ENCODE measurements at places on chromosomes 2 and 18.

DNA sequence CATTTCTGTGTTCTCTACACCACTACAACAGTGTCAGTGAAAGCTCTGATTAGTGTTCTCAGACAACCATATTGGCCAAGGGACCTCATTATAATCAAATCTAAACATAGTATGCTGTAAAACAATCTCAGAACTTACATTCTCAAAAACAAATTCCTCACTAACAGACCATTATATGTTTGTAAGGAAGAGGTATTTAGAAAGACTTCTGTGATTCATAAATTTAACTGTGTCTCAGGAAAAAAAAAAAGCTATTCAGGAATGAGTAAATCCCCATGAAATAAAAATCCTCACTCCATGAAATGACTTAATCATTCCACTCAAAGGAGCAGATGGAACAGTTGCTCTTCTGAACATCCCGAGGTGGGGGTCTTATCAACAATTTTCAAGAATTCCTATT is 413.0 kb downstream of the CDH2 start:
- no peak for DNase-seq

GRCh38 chr2:22893761-22894517 is 491.0 kb upstream of the KLHL29 start:
- DNase-seq, result no peak

DNA sequence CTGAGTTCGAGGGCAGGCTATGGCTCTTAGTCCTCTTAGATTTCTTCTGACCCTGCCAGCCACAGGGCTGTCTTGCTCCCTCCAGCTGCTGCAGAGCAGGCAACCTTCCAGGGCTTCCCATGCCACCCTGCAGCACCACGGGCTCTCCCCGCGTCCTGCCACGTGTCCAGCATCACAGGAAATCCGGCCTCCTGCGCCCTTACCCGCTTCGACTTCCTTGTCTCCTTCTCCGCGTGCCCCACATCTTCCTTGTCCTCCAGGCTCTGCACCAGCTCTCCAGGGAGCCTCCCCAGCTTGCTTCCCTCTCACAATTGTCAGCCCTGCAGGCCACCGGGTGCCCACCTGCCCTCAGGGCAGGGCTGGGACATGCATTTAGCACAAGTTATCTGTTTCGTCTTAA is 253.5 kb downstream of the DCDC2C start:
- no peak for DNase-seq

DNA sequence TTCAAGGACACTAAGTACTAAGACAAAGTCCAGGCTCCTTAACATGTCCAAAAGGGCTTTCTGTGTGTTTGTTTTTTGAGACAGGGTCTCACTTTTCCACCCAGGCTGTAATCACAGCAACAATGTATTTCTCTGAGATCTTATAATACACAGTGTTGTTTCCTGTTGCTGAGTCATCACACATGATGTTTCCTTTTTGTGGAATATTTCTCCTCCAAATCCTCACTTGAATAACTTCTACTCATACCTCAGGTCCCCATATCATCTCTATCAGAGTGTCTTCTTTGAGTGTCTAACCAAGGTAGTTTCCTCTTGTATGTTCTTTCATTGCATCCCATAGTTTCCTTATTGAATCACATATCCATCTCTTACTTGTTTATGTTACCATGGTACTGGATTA is 632.0 kb upstream of the PIK3C3 start:
- DNase-seq, result no peak

DNA sequence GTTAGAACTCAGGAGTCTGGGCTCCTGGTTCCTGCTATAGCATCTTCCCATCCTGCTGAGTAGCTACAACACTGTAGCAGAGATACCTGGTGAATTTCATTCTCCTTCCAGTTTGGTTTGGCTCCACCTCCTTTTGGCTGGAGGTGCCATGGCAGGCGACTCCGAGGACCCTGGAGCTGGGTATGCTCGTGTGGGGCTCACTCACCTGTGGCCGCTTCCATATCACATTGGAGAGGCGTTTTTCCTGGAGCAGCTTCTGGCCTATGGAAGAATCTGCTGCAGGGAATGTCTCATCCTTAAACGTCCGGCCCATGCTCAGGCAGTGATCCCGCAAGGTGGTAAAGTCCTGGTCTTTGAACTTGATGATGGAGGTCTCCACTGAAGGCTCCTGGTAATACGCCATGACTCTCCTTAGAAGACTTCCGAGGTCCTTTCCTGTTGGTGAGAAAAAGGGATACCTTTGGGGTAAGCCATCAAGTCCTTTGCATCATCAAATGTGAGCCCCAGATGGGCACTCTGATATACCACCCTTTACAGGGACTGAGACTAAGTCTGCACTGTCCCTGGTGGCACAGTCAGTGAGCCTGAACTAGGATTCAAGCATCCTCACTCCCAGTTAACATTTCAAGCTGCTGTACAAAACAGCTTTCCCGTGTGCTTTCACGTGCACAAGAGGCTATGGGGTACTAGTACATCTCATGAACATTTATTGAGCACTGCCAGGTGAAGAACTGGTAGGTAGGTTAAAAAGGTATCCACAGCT is 20.1 kb downstream of the CAPN13 start:
- DNase-seq, result no peak

DNA sequence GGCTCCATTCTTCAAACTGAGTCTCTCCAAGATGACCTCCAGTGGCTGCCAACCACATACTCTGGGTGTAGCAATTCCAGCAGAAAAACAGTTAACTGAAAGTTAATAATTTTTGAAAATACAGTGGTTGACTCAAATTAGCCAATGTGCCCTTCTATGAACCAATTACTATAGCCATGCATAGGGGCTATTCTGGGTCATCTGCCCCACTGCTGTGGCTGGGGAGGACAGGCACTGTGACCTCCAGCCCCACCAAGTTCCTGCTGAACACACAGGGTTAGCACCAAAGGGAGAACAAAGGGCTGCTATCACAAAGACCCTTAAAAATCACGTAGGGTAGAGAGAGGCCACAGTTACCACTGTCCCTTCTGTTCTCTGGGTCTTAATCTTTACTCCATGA is 123.0 kb downstream of the IRS1 start:
- DNase-seq, result no peak

DNA sequence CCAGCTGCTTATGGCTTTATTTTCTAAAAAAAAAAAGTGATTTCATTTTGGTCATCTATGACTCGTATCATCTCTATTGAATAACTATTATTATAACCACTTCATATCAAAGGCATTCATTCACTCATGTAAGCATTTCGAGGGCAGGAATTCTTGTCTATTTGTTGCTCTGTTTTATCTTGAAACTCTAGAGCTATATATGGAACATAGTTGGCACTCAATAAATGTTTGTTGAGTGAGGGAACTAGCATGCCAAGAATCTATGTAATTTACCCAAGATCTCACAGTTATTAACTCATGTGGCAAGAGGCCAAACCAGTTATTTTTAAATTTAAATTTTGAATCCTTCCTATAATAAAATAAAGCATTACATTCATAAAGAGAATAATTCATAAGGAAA is 470.1 kb downstream of the TMX3 start:
- no peak for DNase-seq

GRCh38 chr18:13216711-13217465 is 1.7 kb upstream of the LDLRAD4 start:
- DNase-seq, result no peak

GRCh38 chr18:75269124-75269680 is 58.6 kb downstream of the TSHZ1 start:
- DNase-seq, result no peak

GRCh38 chr18:79522451-79523205 is 126.9 kb downstream of the NFATC1 start:
- no peak for DNase-seq

GRCh38 chr2:39738936-39739335 is 40.1 kb downstream of the THUMPD2 start:
- no peak for DNase-seq

DNA sequence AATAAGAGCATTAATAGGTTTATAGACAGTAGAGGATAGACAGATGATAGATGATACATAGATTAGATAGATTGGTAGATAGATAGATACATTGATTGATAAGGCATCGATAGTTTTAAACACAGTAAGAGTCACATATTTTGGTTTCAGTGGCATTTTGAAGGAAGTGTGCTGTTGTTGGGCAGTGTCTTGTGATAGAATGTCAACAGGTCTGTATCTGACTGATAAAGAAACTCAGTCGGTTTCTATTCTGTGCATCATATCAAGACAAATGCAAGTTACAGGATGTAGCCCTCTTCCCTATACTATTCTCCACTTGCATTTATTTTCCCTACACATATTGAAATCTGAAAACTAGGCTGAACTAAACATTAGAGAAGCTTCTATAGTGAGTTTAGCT is 1229.0 kb upstream of the ZEB2 start:
- DNase-seq, result no peak

DNA sequence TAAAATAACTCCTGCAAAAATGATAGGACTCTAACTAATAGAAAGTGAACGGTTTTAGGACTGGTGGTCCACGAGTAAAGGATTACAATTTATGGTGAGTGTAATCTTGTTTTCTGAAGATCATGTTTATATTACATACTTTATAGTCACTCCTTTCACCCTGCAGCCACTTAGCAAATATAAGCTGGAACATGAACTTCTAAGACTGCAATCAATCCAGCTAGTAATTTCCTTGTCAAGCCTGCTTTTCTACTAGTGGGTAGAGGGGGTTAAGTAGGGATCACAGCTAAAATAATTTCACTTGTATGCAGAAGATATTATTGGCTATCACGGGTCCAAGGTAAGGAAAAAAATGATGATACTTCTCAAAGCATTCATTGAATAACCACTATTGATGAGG is 125.5 kb upstream of the NETO1 start:
- no peak for DNase-seq

- no peak for DNase-seq
These were observed 477.5 kb upstream of the SPHKAP start for GRCh38 chr2:228658998-228659397.

DNA sequence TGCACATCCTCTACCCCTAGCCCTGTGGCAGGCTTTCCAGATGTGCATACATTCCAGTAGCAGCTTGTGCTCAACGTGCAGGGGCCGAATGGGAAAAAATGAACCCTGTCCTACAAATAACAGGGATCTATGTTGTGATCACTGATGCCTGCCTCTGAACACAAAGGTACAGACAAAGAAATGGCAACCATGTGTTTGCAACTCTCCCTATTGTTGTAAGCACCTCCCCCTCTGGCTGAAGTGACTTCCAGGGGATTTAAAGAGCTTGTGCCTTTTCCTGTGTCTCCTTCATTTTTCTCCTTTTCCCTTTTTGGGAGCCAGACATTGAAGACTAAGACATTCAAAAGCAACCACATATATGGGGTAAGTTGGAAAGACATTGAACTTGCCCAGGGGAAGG is 21.6 kb downstream of the ARHGAP25 start:
- DNase-seq, result no peak

DNA sequence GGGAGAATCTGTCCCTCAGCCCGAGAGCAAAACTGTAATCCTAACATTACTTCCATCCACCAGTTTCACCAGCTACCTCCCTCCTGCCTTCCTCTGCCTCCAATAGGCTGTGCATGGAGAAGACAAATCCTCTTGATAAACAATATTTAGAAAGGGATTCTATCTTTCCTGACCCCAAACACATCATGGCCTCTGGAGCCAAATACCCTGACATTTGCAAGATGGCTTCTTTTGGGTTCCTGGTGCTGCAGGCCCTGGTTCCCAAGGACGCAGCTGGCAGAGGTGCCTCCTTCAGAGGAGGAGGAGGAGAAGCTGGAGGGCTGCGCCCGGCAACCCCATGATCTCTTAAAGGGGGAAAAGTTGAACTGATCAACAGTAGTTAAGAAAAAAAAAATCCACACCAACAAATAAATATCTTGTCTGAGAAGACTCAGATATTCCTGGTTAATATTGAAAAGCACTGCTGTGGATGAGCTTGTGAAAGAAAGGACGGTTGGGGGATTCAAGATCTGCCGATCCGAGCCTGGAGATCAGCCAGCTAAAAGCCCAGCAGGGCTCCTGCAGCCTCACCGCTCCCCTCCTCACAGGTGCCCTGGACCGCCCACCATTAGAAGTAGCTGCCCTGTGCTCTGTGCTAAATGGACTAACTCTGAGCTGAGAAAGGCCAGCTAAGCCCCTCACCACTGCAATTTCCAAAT is 116.8 kb downstream of the MSH2 start:
- no peak for DNase-seq

GRCh38 chr2:148538375-148538774 is 106.2 kb upstream of the EPC2 start:
- no peak for DNase-seq

GRCh38 chr18:50297621-50298442 is 10.3 kb upstream of the CXXC1 start:
- no peak for DNase-seq

- no peak for DNase-seq
These were observed 35.3 kb downstream of the TMEM237 start for GRCh38 chr2:201608021-201608420.

DNA sequence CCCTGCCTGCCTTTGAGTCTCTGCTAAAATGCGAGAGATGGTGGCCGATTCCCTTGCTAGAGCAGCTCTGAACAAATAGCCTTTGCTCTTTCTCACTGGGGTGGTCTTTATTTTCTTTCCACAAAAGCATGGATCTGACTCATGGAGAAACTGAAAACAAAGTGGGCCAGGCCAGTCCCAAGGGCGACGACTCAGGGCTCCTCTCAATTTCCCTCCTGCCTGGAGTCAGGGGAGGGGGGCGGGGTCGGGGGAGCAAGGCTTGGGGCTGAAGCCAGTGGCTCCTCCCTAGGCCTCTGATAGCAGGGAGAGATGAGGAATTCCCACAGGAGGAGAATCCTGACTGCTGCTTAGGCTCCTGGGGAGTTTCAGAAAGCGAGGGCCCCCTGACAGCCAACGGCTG is 17.1 kb upstream of the IL1R2 start:
- no peak for DNase-seq

DNA sequence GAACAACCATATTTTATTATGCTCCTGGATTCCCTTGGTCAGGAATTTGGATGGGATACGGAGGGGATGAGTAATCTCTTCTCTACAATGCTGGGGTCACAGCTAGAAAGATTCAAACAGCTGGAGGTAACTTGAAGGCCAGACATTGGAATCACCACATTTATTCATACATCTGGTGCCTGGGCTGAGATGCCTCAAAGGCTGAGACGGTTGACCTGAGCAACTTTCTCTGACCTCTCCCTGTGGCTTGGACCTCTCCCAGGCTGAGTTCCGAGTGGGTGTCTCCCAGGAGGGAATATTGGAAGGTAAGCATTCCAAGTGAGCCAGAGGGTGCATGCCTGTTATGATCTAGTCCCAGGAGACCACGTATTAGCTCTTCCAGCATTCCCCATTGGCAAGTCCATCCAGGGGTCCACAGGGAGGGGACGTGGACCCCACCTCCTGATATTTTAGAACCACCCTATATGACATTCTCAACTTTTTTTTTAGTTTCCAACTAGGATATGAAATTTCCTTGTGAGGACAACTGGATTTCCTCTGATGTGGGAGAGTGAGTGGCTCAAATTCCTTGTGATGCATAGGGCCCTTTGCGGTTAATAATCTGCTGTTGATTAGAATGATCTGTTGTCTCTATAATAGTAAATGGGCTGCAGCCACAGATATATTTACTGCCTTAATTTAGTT is 101.8 kb downstream of the MRPS9 start:
- no peak for DNase-seq

- no peak for DNase-seq
These were observed 1375.4 kb upstream of the CELF4 start for GRCh38 chr18:38940863-38941531.
